Stimulated activated CD8-positive, alpha-beta memory T cell treated with anti-CD3 and anti-CD28 coated beads, Interleukin-7, amount 100 ng/mL, for 48 hours (primary cell): ENCODE measurements at places on chromosomes 7 and 10.
A peak's percentile ranks its signal among the peaks of the same experiment; 100 is the strongest.

DNA sequence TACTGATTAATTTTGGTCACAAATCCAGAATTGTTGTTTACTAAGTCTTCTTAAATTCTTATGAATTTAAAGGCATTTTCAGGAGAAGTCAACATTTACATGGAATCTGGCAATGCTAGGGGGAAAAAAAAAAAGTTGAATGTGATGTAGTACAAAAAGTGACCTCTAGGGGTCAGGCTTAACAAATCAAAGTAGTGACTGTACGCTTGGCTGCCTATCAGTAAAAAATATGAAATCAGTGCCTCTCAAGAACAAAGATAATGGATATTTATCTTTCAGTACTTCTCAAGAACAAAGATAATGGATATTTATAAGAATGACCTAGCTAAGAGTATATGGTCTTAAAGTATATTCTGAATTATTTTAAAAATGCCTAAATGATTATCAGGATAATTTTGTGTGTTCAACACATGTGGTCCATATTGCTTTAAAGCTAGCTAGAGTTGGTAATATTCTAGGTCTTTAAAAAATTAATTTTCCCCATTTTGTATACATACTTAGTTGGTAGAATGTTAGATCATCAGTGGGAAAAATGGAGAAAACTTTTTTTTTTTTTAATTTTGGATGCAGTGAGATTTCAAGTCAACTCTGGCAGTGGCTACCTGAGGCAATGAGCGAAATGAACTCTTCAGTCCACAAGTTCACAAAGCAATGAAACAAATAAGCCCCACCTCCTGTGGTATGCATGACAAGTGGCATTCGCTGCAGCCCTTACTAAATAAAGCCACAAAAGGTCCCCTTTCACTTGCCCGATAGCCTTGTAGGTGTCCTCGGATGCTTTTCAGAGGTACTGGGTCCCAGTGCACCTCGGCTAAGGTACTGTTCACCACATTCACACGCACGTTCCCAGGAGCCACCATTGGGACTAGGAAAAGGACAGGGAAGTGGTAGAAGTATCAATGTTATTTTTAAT is 51.2 kb upstream of the LAMB4 start:
- DNase-seq, result no peak

DNA sequence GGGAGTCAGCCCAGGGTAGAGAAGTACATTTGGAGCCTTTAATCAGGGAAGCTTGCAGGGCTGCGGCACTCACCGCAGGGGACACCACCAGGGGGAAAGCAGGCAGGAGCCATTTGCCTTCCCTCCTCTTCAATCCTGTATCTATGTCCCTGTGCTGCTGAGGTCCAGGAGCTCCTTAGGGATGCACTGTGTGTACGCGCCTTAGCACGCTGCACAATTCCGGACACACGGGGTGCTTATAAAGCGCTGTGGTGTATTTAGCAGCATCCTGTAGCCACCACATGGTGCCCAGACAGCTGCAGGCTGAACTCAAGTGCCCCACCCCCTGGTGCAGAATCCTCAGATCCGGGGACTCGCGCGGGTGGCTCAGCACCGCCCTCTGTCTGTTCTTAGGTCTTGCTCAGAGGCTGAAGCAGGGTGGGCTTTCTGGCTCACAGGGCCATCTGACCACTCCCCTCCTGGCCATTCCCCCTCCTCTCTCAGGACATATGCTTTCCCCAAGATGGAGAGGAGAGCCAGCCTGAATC is 421.4 kb downstream of the SDK1 start:
- DNase-seq, result peak; percentile 3

- DNase-seq, result peak; percentile 80
These were observed at the start of gene FASTK for GRCh38 chr7:151080522-151081169. Gene FASTK, minus strand, starts transcription at chr7:151080809. Its CDS starts 43 bp downstream, at chr7:151080766.

GRCh38 chr7:150784120-150784736 is 15.9 kb downstream of the TMEM176B start:
- no peak for DNase-seq

GRCh38 chr7:84847038-84847437 is 339.8 kb downstream of the SEMA3D start:
- DNase-seq, result no peak

DNA sequence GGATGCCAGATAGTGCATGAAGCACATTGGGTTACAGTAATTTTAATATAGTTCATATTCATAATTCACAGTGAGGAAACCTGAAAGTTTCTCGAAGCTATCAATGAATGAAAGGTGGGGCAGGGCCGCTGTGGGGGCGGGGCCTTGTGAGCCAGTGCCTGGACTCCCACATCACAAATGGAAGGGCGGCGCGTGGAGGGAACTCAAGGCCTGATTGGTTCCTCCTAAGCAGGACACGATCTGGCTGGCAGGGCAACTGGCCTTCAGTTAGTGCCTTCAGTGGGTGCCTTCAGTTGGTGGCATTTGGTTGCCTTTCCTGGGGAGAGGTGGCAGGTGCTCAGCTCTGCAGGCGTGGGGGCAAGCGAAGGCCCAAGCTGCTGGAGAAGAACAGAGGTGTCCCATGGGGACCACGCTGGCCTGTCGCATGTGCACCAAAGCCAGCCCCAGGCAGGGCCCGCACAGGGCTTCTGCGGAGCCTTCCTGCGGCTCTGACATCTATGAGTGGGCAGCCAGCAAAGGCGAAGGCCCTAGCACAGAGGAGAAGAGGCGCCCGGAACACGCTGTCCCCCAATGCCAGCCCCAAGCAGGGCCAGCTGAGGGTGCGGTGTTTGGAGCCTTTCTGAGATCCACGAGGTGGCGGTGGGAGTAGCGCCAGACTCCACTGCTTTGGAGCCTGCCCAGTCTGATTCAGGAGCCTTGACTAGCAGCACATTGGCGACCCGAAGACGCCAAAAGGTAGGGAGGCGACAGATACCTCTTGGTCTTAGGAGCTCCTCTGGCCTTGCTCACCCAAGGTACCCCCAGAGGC is 118.0 kb upstream of the PDSS1 start:
- no peak for DNase-seq

DNA sequence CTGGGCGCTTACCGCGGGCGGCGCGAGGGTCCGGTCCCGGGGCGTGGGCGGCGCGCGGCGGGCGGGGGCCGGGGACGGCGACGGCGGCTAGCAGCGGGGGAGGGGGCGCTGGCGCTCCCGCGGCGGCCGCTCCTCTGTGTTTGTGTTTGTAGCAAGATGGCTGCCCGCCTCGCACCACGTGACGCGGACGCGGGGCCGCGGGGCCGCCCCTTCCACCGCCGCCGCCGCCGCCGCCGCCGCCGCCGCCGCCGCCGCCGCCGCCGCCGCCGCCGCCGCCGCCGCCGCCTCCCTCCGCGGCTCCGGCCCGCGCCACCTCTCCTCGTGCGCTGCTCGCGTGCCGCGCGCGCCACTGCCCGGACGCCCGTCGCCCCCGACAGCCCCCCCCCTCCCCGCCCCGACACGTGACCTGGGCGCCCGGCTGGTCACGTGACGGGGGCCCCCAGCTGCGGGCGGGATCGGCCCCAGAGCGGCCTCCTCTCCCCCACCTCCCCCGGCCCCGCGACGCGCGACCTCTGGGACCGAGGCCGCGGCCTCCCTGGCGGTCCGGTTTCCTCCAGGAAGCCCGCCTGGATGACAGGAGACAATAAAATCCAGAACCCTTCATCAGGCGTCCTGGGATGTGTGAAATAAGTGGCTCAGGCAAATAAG is at the start of gene GIGYF1:
Gene GIGYF1 (minus strand): TSS at position 153 of the 648 bp plus-strand sequence. CDS start 6,012 bp downstream, outside the sequence.
- DNase-seq, result peak; percentile 47
